ENCODE measurements at places on chromosomes 4 and X.

- DNase-seq = no peak
Observed at GRCh38 chrX:97605271-97605670, 721.6 kb downstream of the RPA4 start.

DNA sequence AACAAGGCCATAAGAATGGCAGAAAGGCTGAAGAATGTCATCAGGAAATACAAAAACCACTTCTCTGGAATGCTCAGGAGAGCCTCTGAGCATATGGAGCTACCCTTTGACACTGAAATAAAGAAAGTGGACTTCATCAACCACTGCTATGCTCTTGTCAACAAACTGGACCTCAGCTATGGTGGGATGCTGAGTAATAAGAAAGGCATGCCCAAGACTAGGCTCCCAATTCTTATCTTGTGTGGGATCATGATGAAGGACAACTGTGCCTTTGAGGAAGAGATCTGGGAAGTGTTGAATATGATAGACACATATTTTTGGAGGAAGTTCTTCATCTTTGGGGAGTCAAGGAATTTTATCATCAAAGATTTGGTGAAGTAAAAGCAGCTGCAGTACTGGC is 86.9 kb upstream of the MAGEB16 start:
- DNase-seq = peak; percentile 5

DNA sequence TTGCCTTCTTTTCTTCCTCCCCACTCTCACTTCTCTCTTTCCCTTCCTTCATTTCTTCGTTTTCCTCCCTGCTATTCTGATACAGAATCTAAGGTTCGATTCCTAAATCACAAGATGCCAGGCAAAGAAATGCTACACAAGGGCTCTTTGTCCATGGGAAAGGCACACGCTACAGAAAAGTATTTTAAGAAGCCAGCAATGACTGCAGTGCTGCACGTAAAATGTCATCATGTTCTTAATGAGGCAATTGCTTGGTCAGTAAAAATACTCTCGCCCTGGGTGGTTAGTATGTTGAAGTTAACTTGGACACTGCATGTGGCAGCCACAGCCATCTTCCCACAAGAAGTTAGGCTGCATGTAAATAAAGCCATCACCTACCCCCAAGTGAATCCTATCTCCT is 178.4 kb downstream of the DHX15 start:
- DNase-seq = no peak

DNA sequence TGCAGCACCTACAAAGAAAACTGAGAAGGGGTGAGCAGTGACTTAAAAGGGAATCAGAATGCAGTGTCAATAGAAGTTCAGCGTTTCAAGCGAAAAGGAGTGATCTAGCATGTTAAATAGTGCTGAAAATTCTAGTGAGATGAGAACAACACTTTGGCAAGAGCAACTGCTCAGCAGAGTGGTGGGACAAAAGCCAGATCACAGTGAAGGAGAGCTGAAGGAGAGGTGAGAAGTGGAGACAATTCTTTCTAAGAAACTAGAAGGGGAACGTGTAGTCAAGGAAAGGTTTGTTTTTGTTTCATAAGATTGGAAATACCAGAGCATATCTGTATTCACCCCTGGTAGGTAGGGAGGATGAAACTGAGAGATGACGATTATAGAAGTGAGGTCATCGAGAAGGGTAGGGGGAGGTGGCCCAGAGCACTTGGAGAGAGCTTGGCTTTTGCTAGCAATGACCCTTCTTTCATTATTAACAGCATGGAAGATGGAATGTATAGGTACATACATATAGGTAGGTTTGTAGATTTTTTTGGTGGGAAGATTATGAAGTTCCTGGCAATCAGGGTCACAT is 33.7 kb downstream of the SRPX2 start:
- DNase-seq = peak; percentile 65

DNA sequence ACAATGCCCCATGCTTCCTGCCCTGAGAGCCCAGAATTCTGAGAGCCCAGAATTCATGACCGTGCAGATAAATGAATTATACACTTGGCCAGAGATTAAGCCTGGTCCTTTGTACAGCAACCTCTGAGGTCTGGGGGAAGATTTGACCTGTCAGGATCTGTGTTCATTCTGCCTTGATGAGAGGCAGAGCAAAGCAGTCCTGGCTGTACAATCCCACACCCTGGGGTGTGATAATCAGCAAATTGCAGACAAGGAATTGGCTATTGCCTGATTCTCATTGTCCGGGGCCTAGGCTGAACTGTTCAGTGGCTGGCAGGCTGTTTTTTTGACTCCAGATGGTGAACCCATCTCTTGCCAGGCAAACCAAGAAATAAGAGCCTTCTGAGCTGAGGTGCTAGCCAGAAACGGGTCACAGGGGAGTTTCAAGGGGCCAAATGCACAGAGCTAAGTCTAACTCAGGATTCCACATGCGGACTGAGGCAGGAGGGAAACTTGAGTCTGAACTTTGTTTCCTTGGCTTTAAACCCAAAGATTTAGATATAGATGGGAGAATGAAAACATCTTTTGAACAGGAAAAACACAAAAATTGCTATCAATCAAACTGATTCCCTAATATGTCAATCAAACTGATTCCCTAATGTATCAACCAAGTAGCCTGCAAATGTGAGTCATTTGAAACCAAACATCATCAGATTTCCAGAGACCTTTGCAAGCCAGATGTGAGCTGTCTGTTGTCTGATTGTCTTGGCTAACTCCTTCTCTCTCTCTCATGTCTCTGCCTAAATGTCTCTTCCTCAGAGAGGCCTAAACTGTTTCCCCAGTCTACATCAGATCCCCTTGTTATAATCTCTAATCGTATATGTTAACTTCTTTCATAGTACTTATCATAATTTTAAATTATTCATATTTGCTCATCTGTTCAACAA is 159.3 kb downstream of the ATG4A start:
- no peak for DNase-seq

DNA sequence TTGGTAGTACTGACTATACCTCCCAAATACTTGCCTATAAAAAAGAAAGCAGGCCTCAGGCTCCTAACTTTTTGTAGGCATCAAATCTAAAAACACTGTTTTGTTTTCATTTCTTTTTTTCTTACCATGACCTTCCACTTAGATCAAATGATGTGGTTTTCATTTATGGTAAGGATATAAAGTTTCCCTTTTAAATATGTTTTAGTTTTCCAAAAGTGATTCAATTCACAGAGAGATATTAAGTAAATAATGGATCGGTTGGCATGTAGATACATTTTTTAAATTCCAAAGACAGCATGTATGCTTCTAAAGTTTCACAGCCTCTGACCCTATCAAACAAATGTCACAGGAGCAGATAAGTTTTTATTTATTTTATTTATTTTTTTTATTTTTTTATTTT is 23.9 kb downstream of the EFHC2 start:
- no peak for DNase-seq

- no peak for DNase-seq
Observed at GRCh38 chr4:145703850-145704497, 24.0 kb downstream of the C4orf51 start.

- no peak for DNase-seq
Observed at GRCh38 chr4:113556382-113557134, 205.0 kb downstream of the CAMK2D start.

All from fibroblast of pulmonary artery (primary cell).